ENCODE measurements at places on chromosomes 1 and 21. TPM values are rescaled to one million over a fixed set of nuclear protein-coding genes. Genes with fewer than 3 reads are reported as not detected.

GRCh38 chr1:8427986-8428385, 110.1 kb downstream of the SLC45A1 start:
- DNase-seq = no peak

DNA sequence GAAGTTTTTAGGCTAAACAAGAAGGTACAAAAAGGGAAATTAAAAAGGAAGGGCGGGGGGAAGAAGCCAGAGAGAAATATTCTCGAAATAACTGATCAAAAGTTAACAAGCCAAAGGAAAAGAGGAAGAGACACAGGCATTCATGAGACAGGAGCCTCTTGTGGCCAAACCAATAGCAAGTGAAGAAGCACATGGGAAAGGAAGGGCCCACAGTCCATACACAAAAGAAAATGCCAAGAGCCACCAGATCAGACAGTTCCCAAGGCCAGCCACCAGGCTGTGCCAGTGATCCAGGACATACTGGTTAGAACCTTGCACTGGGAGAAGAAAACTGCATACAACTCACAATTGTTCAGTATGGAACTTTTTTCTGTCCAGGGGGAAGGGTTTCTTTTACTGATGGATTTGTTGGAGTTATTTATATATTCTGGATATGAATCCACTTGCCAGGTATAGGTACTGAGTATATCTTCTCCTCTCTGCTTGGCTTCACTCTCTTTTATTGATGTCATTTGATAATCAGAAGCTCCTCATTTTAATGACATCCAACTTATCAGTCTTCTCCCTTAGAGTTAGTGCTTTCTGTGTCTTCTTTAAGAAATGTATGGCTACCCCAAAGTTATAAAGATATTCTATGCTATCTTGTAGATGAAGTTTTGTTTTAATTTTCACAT, 76.8 kb downstream of the CD46 start:
- DNase-seq = peak; percentile 78

DNA sequence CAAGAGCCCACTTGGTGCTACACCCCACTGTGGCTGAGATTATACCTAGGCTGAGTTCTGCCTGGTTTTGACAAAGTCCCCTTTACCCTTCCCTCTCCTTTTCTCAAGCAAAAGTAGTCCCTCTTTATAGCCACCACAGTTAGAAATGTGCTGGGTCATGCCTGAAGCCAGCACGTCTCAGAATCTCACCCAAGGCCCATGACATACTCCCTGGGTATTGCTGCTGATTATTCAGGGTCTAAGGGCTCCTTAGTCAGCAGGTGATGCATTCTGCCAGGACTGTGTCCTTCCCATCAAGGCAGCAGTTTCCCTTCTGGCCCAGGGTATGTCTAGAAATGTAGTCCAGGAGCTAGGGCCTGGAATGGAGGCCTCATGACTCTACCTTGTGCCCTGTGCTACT, 67.3 kb upstream of the COX20 start:
- DNase-seq = no peak

- DNase-seq = no peak
Measured at GRCh38 chr21:29091033-29091432, 17.6 kb upstream of the CCT8 start.

- DNase-seq = no peak
Measured at GRCh38 chr1:39378377-39378776, 113.1 kb upstream of the BMP8A start.

DNA sequence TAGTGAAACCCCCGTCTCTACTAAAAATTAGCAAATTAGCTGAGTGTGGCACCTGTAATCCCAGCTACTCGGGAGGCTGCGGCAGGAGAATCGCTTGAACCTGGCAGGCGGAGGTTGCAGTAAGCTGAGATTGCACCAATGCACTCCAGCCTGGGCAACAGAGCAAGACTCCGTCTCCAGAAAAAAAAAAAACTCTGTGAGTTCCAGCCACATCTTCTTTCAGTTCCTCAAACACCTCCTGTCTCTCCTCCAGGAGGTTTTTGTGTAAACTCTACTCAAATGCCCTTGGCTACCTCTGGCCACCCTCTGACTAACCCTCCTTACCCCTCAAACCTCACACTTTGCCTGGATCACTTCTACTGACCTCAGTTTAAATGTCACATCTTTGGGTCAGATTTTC, 38.1 kb downstream of the RCSD1 start:
- no peak for DNase-seq

DNA sequence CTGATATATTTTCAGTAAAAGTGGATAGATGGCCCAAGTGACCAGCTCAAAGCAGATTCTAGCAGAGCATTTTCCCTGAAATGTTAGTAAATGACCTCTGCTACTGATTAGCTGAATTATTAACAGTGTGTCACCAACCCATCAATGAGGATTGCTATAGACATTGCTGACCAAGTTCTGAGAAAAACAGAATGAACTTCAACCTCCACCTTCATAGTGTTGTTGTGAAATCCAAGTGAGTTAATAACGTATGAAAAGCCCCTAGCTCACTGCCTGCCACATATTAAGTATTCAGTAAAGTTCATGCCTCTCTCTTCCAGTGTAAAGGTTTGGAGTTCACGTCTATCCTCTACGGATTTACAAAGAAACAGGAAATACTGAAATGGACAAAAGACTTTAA, 15.8 kb downstream of the PLPP3 start:
- no peak for DNase-seq

GRCh38 chr1:98102345-98103030, 181.7 kb upstream of the DPYD start:
- peak; percentile 88 for DNase-seq

- no peak for DNase-seq
Measured at GRCh38 chr1:23927097-23927496, 13.9 kb upstream of the CNR2 start.

Gene RIMKLA
- total RNA-seq = 0.24 TPM

Gene KCNE2
- 0.31 TPM for total RNA-seq

Gene HSD17B7
- total RNA-seq = 49.4 TPM

Gene GBP6
- not detected for total RNA-seq

Data from A673 (cell line).